ENCODE measurements at places on chromosomes 11 and 22.

DNA sequence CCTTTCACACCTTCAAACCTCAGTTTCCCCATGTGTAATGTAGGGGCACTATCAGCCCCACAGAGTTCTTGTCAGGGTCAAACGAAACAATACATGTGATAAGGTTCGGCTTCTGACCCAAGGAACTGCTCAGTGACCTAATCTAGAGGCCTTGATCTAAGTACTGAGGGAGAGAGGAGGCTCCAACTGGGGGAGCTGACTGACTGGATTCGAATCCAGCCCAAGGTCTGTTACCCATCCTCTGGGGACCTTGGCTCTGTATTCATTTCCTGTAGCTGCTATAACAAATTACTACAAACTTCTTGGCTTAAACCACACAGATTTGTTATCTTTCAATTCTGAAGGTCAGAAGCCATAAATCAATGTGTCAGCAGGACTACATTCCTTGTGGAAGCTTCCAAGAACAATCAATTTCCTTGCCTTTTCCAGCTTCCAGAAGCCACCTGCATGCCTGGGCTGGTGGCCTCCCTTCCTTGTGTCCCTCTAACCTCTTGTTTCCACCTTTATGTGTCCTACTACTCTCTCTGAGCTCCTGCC lies 10.7 kb upstream of the ANAPC15 start:
- no peak for DNase-seq

DNA sequence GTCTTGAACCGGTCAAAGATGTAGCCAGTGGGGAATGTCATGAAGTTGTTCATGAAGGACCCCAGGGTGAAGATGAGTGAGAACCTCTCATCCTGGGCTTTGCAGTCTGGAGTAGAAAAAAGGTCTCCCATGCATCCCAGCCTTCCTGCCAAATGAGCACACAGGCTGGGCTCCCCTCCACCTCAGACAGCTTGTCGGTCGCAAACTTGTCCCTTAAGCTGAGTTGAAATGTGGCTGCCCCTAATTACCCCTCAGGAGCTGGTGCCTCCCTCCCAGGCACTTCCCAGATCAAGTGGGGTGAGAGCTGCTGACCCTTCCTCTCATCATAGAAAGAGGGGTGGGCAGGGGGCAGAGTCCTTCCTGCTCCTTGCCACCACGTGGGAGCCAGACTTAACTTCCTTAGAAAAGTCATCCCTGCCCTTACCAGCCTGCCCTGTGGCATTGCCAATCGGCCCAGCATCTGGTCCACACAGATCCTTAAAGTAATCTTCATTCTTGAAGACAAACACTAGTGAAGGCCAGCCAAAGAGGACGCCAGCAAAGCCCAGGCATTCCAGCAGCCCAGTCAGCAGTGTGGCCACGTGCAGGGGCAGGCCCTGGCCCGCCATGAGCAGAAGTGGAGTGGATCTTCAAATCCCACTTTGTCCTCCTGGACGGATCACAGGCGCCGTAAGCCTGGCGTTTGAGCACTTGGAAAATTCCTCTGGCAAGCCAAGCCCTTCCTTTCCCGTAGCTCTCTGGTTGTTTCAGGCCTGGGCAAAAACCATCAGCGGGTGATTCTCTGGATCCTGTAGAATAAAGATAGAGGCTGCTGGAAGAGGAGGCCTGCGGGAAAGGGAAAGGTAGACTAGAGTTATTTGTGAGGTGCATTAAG lies 1.1 kb downstream of the SLC43A3 start:
- DNase-seq, result no peak

DNA sequence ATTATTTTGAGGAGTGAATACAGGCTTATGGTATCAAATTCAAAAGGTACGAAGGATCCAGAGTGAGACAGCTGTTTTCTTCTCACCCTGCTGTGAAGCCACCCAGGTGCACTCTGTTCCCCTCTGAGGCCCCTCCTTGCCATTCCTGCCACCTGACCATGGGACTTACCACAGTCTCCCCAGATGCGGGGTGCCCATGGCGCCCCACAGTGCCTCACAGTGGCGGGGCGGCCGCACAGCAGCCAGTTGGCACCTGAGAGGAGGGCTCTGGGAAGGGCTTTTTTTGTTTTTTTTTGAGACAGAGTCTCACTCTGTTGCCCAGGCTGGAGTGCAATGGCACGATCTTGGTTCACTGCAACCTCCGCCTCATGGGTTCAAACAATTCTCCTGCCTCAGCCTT lies 151.7 kb downstream of the CEP164 start:
- DNase-seq, result no peak

DNA sequence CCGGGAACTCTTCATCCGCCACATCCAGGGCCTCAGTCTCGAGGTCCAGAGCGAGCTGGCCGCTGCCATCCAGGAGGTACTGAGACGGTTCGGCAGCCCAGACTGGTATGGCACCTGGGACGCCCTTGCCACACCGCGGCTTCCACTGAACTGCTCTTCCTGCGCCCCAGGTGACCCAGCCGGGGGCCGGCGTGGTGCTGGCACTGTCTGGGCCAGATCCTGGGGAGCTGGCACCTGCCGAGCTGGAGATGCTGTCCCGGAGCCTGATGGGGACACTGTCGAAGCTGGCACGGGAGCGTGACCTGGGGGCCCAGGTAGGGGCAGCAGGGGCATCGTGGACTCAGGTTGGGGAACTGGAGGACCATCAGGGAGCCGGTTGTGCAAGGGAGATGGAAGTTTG lies 1.4 kb downstream of the CCDC88B start:
- no peak for DNase-seq

GRCh38 chr11:30453705-30454104 lies 130.8 kb downstream of the ARL14EP start:
- DNase-seq, result no peak
